Left renal cortex interstitium (tissue), 4 donors: ENCODE measurements at places on chromosomes 16 and 17.

DNA sequence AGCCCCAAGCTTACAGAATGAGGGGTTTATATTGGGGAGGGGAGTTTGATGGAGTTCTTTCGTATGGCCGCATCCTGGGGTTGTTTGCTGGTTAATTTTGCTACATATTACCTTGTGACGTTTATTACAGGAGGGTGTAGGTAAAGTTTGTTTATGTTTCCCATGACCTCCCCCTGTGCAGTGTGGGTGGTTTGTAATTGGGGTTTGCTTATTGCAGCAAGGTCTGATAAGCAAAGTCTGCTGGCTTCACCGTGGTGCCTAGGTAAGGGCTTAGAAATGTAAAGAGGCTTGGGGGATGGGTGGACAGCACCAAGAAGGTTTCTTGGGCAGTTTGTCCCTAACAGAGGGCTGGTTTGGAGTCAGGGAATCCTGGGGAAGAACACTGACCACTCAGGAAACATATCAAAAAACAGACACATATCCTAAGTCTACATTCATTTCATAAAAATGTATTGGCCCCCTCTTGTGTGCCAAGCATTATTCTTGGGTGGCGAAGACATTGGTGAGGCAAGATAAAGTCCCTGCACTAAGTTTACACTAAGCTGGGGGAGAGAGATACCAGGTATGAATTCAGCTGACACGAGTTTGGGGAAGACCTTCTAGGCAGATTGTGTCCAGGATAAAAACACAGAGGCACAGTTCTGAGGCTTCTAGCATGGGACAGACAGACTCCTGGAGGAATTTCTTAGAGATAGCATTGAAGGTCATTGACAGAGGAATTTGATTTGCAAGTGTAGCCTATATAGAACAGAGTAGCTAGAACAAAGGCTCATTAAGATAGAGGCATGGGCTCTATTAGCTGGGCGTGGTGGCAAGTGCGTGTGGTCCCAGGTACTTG is 9.5 kb downstream of the ZNF764 start:
- no peak for DNase-seq

- no peak for DNase-seq
Measured at GRCh38 chr16:2713985-2714774, 5.8 kb downstream of the PRSS27 start.

- no peak for DNase-seq
Measured at GRCh38 chr17:39144416-39144840, 7.0 kb downstream of the PLXDC1 start.

DNA sequence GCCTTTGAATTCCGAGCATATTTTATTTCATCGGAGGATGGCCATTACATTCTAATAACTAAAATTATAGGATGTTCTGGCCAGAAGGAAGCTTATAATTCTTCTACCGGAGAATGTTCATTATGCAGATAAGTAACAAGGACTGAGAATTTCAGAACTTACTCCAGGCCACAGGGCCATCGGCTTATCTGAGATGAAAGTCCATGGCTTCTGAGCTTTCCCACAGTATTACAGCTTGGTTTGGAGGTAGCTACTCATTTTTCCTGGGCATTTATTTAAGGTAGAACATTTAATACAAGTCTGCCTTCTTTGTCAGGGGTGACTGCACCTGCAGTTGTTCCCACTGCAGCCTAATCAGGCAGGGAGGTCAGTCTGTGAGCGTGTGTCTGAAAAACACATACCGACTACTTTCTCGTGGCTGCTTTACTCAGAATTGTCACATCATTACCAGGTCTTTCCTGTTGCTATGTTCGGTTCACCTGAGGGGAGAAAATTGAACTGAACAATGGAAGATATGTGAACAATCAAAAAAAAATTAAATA is 219.7 kb upstream of the CPHXL start:
- no peak for DNase-seq

DNA sequence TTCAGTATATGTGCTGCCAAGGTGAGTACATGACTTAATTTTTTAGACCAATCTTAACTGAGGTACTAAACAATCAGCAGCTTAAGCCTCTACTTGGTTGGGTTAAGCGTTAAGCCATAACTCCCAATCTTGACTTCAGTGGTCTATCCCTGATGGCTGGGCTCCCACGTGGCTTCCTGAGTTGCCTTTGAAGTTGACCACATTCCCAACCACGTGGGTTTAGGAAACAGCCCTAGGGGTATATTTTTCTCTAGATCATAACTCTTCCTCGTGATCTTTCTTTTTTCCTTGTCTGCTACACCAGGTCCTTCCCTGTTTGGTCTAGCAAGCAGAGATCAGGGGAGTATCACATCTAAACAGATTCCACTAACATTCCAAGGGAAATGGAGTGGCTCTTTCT is 20.1 kb upstream of the PIRT start:
- no peak for DNase-seq

DNA sequence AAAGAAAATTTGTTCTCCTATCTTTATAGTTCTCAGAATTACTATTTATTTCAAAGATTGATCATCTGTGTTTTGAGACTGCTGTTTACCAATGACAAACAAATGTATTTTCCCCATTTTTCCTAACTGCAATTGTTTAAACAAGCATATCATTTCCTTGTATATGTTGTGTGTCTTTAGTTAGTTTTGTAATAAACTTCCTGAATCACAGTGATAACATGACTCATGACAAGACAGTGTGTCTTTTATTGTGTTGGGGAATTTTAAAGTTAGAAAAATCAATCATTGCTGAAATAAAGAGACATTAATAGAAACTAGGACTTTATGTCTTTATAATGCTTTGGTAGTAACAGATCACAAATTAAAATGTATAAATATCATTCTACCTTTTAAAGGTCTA is 348.5 kb downstream of the KCNJ2 start:
- DNase-seq = no peak
